ENCODE measurements at places on chromosomes 2 and 18. TPM values are rescaled to one million over a fixed set of nuclear protein-coding genes. Genes with fewer than 3 reads are reported as not detected.

GRCh38 chr2:214410918-214411554, at the start of gene VWC2L:
Gene VWC2L, plus strand, starts transcription at chr2:214411054. Its CDS starts 3,140 bp downstream, at chr2:214414194.
- DNase-seq = peak; percentile 31

BUB1 gene
- 6.9 TPM for total RNA-seq

DNA sequence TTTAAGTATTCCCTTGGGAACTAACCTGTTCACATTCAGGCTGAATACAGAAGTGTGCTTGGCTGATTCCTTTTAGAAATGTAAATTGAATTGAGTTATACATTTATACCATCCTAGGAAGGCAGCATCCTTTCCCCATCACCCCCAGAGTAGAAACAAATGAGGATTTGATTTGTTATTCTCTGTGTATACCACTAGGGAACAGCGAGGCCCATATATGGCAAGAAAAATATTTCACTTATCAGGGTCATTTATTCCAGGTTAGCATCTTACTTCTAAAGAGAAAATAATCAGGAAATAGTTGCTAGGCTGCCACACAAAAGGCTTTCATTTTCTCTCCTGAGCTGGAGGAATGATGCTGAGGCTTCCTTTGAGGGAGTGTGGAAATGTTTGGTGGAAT, 516.9 kb downstream of the PIK3C3 start:
- no peak for DNase-seq

DNA sequence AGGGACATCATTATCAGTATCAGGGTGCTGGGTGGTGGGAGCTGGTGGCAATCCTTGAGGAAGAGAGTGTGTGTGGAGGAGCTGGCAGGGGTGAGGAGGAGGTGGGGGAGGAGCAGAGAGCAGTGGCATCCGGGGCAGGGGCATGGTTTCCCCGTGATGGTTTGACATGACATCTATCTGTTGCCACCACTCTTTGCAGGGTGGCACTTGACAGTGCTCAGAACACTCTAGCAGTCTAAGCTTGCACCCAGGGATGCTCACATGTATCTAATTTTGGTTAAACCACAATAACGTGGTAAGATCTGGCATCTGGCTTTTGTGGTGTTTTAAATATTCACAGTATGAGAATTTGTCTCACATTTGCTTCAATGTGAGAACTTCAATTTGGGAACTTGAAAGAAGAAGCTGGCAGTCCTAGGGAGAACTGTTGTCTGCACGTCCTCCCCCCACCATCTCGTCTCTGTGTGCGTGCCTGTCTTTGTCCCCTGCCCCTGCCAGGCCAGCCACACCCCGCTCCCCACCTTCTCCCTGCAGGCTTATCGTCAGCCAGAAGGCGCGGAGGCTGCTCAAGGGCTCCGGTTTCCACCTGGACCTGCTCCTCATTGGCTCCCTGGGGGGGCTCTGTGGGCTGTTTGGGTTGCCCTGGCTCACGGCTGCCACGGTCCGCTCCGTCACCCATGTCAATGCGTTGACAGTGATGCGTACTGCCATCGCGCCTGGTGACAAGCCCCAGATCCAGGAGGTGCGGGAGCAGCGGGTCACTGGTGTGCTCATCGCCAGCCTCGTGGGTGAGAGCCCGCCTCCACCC, 11.7 kb downstream of the SLC4A3 start:
- DNase-seq = no peak

- no peak for DNase-seq
Measured at GRCh38 chr2:47035615-47036488, 119.3 kb downstream of the STPG4 start.

DSG1 gene
- total RNA-seq = under 0.01 TPM

All from frontal cortex (tissue), 4 donors.